ENCODE measurements at places on chromosomes 7 and 10.
A peak's percentile ranks its signal among the peaks of the same experiment; 100 is the strongest.

DNA sequence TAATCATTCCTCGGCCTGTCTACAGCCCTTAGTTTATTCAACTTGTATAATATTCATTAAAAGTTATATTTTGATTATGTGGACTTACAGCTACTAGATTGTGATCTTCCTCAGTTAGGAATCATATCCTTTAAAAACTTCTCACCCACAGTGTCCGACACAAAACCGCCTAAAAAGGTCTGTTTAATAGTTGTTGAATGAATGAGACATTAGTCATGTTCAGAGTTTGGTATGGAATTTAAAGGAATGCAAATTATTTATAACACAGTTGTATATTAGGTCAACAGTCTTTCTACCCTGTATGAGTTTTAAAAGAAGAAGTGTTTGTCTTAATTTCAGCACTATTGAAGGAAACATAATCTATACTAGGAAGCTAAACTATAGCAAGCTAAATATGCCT lies 390.0 kb downstream of the ARL4A start:
- DNase-seq, result no peak

DNA sequence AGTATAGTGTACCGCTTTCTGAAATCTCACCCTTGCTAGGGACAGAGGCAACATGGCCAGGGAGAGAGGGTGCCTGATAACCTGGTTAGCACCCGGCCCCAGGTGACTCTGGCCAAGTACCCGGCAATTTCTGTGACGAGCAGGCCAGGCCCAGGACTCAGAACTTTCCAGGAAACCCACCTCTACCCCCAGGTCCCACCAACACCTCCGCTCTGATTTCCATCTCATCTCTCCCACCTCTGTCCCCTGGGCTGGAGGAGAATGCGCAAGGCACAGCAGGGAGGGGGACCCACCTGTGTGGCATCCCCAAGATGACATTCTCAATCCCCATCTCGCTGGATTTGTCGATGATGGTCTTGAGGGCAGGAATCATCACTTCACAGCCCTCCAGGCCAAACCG lies 11.6 kb downstream of the OGDHL start:
- no peak for DNase-seq

- DNase-seq, result no peak
Measured at GRCh38 chr7:1127001-1127400, 33.0 kb downstream of the ZFAND2A start.

- DNase-seq, result peak; percentile 63
Measured at GRCh38 chr10:103859161-103860086, 4.0 kb upstream of the SH3PXD2A start.

DNA sequence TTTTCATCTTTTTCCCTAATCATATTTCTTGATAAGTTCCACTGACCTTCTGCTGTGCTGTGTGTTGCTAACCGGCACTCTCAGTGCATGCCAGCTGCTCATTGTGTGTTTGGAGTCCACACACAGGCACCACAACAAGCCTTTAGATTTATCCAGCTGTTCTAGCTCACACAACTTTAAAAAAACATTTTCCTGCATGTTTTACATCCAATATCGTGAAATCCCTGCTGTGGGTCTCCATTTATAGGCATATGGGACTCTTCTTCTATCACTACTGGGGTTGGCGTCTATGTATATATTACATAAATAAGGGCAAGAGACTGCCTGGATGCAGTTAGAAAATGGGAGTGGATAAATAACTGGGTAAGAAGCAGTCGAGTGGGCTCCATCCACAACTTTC lies 183.6 kb upstream of the ADARB2 start:
- DNase-seq, result no peak

- DNase-seq, result peak; percentile 65
Measured at GRCh38 chr10:43091846-43092245, 15.0 kb downstream of the RET start.

- peak; percentile 86 for DNase-seq
Measured at GRCh38 chr7:107742678-107743566, 1.0 kb upstream of the CBLL1 start.

- no peak for DNase-seq
Measured at GRCh38 chr7:46226860-46227259, 305.8 kb upstream of the IGFBP3 start.

DNA sequence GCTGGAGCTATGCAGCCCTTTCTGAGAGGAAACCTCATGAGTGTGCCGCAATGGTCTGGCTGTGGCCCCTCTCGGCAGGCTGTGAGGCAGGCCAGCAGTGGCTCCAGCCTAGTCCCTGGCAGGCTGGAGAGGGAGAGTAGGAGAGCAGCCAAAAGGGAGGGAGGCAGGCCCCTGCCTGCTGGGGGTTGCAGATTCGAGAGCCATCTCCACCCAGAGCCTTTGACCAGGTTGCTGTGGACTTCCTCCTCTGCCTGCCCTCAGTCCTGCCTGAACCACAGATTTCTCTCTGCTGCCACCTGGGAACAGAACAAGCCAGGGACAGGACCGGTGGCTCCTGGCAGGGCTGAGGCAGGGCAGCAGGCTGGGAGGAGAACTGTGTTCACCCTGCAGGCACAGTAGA lies 13.9 kb downstream of the PAX2 start:
- no peak for DNase-seq

- DNase-seq, result no peak
Measured at GRCh38 chr7:3510101-3511020, 209.3 kb downstream of the SDK1 start.

DNA sequence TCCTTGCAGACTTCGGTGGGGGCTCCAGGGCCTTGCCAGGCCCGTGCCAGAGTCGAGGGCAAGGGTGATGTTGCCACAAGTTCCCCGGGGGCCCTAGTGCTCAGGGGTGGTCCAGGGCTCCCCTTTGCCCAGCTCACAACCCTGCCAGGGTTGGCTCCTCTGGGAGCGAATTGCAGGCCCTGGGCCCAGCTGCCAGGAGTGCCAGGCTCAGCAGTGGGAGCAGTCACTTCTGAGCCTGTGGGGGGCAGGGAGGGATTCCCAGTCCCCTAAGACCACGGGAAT lies 43.8 kb downstream of the TCERG1L start:
- no peak for DNase-seq

GRCh38 chr7:34759477-34760125 lies 101.6 kb downstream of the NPSR1 start:
- DNase-seq, result peak; percentile 22

DNA sequence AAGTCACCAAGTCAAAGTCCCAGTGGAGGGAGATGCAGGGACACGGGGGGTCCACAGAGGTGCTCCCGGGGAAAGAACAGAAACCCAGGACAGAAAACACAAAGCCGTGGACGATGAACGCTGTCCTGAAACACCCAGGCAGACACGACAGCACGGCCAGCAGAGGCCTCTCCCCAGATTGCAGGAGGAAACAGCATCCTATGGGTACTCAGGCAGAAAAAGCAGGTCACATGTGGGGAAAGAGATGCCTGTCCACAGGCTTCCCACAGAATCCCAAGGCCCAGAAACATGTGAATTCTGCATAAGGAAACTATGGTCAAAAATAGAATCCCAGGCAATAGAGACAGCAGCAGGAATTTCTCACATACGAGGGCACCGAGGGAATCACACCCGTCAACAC lies 53.6 kb upstream of the ADGRA1 start:
- DNase-seq, result no peak

DNA sequence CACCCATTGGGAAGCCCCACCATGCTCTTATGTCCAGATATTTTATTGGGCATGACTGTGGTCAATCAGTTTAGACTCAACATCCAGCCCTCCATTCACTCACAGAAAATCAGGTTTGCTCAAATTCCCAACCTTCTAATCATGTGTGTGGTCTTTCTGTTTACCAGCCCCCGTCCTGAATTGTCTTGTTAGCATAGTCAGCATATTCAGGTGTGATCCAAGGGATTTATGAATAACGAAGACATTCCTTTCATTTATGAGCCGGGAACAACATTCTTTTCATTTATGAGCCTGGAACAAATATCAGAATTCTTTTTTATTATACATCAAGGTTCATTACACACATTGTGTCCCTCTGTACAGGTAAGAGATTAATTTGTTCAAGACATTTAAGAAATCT lies 376.3 kb upstream of the POM121L12 start:
- no peak for DNase-seq

- no peak for DNase-seq
Measured at GRCh38 chr7:17822547-17823173, 117.6 kb downstream of the SNX13 start.

GRCh38 chr7:2608921-2609411 lies 22.8 kb upstream of the TTYH3 start:
- peak; percentile 73 for DNase-seq

- DNase-seq, result peak; percentile 43
Measured at GRCh38 chr7:151057506-151057988, at the start of gene CDK5. TSS of gene CDK5 (minus strand) at chr7:151057897. CDS start at chr7:151057848, 49 bp downstream.

DNA sequence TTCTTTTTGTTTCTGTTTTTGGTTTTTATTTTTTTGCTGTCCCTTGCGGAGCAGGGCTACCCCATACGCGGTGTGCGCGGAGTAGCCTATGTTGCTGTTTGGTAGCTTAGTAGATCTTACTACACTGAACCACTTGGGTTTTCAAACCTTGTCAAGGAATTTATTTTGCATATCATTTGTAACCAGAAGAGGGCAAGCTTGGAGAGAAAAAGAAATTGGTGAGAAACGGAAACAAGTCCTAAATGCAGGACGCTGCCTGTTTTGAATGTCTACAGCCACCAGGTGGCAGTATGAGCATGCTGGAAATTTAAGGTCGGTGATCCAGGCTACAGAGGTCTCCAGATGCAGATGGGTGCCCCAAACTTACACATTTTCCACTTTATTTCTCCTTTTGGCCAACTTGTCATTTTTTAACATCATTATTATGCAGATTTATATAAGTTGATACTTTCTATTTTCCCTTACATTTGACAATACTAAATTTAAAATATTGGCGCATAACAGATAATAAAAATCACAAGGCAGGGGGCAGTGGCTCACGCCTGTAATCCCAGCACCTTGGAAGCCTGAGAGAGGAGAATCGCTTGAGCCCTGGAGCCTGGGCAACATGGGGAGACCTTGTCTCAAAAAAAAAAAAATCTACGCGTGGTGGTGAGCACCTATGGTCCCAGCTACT lies 15.3 kb upstream of the TRA2A start:
- DNase-seq, result peak; percentile 90

DNA sequence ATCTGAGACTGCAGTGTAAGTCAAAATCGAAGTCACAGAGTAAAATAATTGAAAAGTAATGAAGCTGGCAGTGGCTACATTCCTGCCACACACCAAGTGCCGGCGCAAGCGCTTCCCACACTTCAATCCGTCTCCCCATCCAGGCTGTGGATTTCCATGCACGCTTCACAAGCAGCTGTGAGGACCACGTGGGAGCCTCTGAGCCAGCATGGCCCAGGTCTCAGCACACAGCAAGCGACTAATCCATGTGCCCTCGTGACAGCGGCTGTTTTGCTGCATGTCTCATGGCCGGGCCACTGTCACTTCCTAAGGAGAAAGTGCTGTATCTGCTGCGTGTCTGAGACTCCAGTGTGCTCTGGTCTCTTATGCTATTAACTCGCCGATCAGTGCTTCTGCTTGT lies 566.9 kb downstream of the DNAJB6 start:
- DNase-seq, result no peak

GRCh38 chr7:11473807-11474424 lies 358.1 kb downstream of the THSD7A start:
- DNase-seq, result no peak

DNA sequence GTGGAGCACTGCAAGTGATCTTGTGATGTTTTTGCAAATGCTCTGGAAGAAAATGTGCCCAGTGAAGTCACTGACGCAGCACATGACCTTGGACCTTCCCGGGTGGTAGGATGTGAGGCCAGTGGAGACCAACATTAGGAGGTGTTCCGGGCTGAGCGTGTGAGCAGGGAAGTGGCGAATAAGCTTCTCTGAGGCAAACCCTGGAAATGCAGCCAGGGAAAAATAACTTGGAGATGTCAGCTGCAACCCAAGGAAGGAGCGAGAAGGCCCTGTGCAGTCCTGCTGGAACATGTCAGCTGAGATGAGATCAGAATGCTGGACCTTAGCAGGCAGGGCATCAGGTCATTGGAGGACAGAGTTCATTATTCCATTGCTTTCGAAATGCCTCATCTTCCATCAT lies 18.6 kb upstream of the SDK1 start:
- no peak for DNase-seq

DNA sequence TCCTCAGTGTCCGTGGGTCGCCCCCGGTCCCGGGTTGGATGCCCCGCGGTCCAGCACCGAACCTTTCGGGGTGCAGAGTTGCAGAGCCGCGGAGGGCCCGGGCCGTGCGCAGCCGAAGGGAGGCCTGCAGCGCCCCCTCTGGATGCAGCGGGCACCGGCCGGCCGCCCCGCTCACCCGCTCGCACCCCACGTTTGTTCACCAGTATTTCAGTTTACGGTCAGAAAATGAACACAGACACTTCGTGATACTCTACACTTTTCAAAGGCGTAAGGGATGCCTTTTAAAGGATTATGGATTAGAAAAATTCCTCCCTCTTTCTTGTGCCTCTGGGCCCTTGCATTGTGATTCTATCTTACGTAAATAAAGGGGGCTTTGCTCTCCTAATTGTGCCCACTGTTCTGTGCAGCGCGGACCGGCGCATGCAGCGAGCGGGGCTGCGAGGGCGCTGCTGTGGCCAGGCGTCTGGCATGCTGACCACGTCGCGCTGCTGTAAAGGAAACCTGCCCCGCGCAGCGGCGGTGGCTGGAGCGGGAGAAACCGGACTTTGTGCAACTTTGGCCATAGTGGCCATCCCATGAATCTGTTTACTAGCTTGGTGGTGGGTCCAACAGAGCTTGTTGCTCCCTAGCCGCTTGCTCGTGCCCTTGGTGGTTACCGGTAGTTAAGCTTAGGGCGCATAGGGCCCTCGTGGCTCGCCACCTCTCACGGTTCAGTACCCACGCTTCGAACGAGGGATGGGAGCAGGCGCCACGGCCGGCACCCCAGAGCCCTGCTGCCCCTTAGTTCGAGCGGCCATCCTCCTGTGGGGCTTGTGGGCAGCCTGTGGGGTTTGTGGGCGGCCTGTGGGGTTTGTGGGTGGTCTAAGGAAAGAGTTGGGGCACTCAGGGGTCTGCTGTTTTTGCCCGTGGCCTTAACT lies 739 bp upstream of the MEST start:
- no peak for DNase-seq

GRCh38 chr7:84546403-84546802 lies 351.8 kb upstream of the SEMA3A start:
- no peak for DNase-seq

DNA sequence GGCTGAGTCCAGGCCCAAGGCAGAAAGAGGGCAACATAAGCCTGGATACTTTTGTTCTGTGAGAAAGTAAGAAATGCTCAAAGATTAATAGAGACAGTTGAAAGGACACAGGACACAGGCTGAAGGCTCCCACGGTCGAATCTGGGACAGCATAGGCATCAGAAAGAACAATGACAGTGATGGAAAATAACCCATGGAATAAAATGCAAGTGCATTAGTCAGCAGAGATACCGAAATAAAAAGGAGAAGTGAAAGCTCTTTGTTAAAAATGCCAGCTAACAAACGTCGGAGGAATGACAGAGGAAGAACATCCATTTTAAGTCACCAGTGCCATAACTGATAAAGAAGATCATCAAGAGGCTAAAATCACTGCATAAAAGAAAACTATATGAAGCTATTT lies 19.6 kb upstream of the AGAP5 start:
- DNase-seq, result no peak

GRCh38 chr7:1856161-1856887 lies 186.2 kb downstream of the ELFN1 start:
- no peak for DNase-seq

- no peak for DNase-seq
Measured at GRCh38 chr10:112728997-112729396, 221.1 kb upstream of the TCF7L2 start.

Data from AML-193 (cell line).